ENCODE measurements at places on chromosomes 11 and 22.

GRCh38 chr11:2425506-2425905 is 18.8 kb downstream of the TRPM5 start:
- no peak for DNase-seq

DNA sequence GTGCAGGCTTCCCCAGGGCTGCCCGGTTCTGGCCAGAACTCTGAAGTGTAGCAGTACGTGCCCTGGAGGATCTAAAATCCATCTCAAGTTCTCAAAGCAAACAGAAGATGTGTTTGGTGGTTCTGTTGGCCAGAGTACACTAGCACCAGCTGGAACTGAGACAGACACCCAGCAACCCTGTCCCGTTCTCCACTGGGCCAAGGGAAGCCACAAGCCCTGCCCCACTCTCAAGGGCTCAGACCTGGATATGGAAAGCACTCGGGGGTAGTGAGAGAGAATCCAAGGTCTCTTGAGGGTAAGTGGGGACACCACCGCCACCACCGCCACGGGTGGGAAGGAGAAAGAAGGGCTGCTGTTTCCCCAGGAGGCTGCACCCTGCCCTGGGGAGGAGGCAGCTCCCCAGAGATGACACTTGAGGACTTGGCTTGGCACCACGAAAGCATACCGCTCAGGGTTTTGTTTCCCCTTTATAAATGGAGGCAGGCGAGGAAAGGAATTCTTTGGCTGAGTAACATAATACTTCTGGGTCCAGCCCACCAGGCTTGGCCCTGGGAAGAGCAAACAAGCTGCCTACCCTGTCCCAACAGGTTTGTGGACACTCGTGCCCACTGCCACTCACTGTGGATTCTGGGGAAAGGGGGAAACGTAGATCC is 56.1 kb upstream of the POU2AF1 start:
- no peak for DNase-seq

DNA sequence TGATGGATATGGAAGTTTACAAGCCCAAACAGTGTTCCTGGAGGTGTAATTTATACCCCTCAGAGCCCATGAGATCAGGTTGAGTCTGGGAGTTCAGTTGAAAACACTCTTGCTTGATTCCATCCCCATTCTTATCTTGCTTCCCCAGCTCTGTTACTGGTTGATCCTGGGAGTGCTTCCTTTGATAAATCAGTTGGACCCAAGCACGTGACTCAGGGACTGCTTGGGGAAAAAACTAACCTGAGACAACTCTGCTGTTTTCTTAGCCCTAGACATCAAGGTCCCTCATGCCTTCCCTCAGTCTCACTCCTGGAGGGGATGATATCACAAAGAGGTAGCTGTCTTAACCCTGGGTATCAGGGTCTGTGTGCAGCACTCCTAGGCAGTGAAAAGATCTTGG is 35.0 kb upstream of the SLC1A2 start:
- DNase-seq, result no peak

DNA sequence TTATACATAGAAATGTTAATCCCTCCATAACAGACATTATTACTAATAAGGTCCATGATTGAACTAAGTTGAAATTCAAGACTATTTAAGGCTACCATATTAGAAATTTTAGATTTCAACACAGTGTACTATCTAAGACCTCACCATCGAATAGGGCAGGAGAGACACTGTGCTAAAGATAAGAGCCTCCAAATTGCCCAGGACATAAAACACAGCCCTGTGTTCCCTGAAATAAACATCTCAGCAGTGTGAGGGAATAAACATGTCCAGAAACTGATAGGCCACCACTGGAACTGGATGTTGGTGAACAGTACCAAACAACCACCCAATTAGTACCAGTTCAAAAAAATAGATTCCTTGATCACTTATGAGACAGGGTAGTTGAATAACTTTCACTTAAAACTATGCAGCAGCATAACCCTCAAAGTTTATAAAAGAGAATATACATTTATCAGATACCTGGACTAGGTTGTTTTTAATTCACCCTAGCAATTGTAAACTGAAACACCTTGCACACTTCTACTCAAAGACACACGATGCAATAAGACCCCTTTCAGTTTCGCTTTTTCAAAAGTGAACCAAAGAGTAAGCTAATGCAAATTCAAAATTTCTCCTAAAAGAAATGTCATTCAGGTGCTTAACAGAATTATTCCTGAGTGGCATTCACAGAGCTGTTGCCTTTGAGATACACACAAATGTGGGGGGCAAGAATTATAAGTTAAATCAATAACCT is 34.3 kb downstream of the USP28 start:
- no peak for DNase-seq

DNA sequence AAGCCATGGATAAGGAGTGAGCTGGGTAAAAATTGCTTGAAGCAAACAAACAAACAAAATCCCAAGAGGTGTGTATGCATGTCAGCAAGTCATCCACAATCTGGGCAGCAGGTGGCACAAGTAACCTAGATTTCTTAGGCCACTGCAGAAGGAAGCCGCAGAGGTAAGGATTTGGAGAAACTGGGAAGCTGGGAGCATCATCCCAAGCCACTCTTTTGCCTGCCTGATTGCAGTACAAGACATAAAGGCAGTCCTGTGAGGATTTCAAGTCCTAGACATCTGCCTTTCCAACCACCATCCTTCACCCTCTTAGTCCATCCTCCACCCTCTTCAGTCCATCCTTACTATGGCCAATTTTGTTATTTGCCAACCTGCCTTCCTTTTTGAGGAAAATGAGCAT is 67.2 kb upstream of the BMAL1 start:
- peak; percentile 91 for DNase-seq

DNA sequence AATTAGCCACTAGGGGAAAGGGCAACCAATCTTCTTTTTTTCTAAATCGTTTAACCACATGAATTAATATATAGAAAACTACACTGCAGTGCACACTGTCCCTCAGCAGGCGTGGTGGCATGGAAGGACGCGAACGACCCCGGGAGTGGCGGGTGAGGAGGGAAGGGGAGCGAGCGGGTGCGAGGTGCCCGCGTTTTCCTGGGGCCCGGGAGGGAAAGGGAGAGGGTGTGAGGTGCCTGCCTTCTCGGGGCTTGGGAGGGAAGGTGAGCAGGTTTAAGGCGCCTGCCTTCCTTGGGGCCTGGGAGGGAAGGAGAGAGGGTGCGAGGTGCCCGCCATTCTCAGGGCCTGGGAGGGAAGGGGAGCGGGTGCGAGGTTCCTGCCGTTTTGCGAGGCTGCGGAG is 765 bp downstream of the GAB4 start:
- DNase-seq, result peak; percentile 68

- no peak for DNase-seq
Measured at GRCh38 chr11:61460474-61460881, 30.6 kb downstream of the SDHAF2 start.

DNA sequence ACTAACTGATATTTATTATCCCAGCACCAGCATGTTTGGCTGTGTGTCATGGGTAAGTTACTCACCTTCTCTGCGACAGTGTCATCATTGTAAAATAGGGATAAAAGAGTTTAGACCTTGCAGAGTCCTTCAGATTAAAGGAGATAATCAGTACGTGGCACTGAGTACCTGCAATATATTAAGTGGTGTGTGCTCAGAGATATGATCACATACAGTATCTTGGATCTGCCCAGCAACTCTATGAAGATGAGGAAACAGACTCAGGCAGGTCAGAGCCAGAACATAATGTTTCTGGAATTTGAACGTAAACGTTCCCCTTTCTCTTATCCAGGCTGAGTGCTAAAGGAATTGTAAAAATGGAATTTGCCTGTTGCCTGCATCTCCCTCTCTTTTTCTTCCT is 46.9 kb upstream of the ELF5 start:
- no peak for DNase-seq

DNA sequence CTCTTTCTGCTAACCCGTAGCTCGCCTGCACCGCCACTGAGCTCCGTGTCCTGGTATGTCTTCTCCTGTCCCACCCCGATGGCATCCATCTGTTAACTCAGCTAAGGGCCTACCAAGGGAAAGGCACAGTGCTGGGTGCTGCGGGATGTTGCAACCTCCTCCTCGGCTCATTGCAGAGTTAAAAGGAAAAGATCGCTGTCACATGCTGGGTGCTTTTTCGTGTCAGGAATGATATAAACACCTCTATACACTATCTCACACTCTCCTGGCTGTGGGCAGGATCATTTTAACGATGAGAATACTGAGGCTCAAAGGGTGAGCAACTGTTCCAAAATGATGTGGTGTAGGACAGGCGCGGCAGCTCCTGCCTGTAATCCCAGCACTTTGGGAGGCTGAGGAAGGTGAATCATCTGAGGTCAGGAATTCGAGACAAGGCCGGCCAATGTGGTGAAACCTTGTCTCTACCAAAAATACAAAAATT is 10.1 kb downstream of the TXN2 start:
- DNase-seq, result no peak

DNA sequence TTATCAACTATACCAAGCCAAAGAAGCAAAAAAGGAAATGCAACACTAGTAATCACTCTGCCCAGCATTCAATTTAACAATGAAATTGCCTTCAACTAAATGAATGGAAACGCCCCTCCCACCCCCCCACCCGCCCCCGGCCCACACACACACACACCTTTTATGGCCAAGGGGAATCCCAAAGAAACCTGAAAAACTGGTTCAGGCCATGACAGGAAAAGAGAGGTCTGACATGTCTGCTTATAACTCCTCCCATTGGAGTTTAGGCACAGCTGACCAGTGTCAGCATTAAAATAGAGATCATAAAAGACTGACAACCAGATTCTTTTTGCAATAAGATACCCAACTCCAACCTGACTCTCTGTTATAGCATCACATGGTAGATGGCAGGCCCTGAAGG is 42.6 kb downstream of the ACER3 start:
- DNase-seq, result peak; percentile 92

GRCh38 chr11:94376841-94377240 is 24.4 kb downstream of the GPR83 start:
- no peak for DNase-seq

GRCh38 chr22:22045571-22046335 is 63.2 kb upstream of the TOP3B start:
- DNase-seq, result no peak

GRCh38 chr11:104205838-104206237 is 41.9 kb upstream of the PDGFD start:
- DNase-seq, result no peak

GRCh38 chr11:65071907-65072630 is 11.8 kb downstream of the CDCA5 start:
- no peak for DNase-seq

GRCh38 chr11:29676993-29677392 is 339.8 kb downstream of the KCNA4 start:
- DNase-seq, result no peak

- peak; percentile 69 for DNase-seq
Measured at GRCh38 chr11:19241260-19242178, 774 bp upstream of the E2F8 start.

GRCh38 chr11:122690384-122690783 is 34.9 kb downstream of the UBASH3B start:
- no peak for DNase-seq

DNA sequence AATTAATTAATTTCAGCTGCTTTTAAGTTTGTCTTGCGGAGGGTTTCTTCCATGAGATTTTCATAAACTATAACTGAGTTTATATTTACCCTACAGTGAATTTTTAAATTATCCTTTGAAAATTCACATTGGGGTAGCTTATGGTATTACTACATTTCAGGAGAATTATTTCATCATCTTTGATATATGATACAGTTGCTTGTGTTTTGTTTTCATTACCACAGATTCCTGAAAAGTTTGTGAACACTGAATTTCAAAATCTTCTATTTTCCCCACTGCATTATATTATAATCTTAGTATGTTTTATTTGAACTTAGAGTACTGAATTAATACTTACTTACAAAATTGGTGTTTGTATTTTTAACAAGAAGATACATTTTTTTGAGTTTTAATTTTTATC is 24.4 kb downstream of the METTL15 start:
- no peak for DNase-seq

GRCh38 chr22:19019029-19019678 is 83.1 kb upstream of the PRODH start:
- DNase-seq, result no peak

DNA sequence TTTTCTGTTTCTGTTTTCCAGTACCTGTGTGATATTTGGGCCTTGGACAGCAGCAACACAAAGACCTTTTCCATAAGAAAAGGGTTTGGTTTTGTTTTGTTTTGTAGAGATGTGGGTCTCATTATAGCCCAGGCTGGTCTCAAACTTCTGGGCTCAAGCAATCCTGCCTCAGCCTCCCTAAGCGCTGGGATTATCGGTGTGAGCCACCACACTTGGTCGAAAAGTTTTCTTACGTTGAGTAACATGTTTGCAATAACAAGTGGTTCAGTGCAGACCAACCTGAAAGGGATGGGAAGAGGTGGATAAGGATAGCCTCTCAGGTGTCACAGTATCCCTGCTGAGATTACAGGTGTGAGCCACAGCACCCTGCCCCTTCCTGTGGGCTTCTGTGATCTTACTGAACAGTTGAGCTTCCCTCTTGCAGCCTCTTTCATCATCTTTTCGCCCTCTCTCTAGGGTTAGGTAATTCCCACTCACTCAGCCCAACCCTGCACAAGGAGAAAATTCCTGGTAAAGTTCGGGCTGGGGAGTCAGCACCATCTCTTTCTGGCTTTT is 3.5 kb upstream of the MRPL48 start:
- DNase-seq, result peak; percentile 44

DNA sequence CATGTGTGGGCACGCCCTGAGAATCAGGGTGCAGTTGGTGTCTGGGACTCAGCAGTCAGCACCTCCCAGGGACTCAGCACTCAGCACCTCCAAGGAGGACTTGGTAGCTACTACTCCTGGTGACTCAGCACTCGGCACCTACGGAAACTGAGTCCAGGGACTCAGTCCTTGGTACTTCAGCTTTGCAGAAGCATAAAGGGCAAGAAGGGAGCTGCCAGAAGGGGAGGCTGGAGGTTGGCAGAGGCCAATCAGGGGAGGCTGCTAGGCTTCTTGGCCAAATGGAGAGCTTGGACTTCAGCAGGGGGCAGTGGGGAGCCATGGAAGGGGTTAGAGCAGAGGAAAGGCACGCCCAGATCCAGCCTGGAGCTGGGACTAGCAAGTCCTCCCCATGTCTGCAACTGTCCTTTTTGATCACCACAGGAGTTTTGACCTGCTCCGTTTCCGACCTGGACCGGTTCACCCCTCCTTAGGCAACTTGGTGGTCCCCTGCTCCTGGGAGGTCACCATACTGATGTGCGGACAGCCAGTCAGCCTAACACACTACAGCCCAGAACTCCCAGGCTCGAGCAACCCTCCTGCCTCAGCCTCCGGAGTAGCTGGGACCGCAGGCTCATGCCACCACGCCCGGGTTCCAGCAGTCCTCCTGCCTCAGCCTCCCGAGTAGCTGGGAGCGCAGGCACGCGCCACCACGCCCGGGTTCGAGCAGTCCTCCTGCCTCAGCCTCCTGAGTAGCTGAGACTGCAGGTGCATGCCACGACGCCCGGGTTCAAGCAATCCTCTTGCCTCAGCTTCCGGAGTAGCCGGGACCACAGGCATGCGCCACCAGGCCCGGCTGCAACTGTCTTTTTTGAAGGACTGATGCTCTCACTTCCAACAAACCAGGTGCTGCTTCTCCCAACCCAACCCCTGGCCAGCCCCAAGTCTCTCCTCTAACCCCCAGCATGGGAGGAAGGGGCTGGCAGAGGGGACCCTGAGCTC is 1.5 kb downstream of the ANO9 start:
- no peak for DNase-seq
